Activated CD4-positive, alpha-beta T cell treated with anti-CD3 and anti-CD28 coated beads for 1 hour (primary cell): ENCODE measurements at places on chromosomes 11 and 22.

- DNase-seq = no peak
Observed at GRCh38 chr11:74686792-74687191, 44.4 kb downstream of the CHRDL2 start.

GRCh38 chr11:70176940-70177689, 26.0 kb upstream of the FADD start:
- peak; percentile 20 for DNase-seq

- no peak for DNase-seq
Observed at GRCh38 chr11:27770576-27770975, 70.3 kb upstream of the BDNF start.

- DNase-seq = no peak
Observed at GRCh38 chr11:102416976-102417375, 35.6 kb downstream of the TMEM123 start.

DNA sequence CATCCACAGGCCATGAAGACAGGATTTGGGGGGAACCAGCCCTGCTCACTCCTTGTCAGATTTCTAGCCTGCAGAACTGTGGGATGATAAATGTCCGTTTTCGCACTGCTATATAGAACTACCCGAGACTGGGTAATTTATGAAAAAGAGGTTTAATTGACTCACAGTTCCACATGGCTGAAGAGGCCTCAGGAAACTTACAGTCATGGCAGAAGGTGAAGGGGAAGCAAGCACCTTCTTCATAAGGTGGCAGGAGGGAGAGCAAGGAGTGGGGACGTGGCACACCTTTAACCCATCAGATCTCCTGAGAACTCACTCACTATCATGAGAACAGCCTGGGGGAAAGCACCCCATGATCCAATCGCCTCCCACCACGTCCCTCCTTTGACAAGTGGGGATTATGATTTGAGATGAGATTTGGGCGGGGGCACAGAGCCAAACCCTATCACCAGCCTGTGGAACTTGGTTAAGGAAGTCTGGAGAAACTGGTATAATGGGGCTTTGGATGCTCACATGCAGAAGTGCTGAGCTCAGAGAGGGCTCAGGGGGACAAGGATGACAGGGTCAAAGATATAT, 50.7 kb downstream of the MYEOV start:
- no peak for DNase-seq

GRCh38 chr11:66885950-66886440, 29.1 kb downstream of the LRFN4 start:
- DNase-seq = no peak

- no peak for DNase-seq
Observed at GRCh38 chr11:112637876-112638275, 323.3 kb upstream of the NCAM1 start.

- no peak for DNase-seq
Observed at GRCh38 chr11:104668797-104669463, 229.3 kb downstream of the CASP12 start.

DNA sequence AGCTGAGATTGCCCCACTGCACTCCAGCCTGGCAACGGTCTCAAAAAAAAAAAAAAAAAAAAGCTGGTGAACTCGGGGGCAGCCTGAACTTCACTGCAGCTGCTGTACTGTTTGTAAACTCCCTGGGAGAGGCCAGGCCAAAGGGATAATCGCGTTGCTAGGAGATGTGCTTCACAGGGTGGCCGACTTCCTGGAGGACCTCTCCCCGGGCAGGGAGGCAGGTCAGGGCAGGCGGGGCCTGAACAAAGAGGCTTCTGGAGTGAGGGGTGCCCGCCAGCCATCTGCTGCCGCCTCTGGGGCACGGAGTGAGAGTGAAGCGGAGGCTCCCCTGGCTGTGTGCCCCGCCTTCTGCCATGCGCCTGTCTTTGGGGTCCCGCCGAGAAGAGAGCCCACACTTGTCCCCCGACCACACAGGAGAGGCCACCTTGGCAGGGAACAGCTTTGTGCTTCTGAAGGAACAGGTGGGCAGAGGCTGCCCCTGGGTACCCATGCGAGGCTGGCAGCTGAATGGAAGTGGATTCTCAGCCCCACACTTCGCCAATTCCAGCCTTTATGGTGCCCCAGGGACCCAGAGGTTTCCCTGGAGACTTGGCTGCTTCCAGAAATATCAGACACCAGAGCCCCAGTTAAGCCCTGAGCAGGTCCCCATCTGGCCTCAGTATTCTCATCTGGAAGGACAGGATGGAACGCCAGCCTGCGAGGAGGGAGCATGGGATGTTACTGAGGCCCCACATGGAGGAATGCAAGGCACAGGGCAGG, 29.6 kb downstream of the TMEM184B start:
- DNase-seq = no peak
